ENCODE measurements at places on chromosomes 4 and X.

- no peak for DNase-seq
Observed at GRCh38 chr4:150821641-150822040, 193.4 kb downstream of the LRBA start.

DNA sequence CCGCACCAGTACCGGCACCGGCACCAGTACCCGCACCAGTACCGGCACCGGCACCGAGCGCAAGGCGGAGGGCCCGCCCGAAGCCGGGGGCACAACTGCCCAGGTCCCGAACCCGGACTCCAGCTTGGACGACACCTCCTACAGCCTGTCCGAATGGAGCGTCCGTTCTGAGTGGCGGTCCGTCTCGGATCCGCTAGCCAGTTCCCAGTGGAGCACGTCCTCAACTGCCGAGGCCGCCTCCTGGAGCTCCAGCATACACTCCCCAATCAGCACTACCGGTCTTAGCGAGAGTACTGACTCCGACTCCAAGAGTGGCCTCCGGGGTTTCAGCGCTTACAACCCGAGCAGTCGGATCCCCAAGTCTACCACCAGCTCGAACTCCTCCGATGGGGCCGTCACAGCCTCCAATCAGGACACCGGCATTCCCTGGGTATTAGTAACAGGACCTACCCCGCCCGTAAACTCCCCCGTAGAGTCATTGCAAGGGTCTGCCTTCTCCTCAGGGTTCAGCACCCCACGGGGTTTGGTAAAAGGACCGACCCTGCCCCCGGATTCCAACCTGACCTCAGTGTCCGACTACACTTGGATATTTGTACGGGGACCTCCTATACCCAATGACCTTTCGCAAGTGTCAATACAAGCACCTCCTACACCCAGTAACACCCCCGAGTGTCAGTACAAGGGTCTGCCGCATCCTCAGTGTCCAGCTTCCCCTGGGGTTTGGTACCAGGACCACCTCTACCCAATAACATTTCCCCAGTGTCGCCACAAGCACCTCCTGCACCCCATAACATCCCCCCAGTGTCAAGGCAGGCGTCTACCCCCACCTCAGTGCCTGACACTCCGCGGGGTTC is 721 bp upstream of the MAOA start:
- DNase-seq = no peak

- DNase-seq = no peak
Observed at GRCh38 chr4:188783175-188783574, 643.9 kb downstream of the TRIML1 start.

GRCh38 chr4:73704314-73705055 is 35.9 kb upstream of the CXCL8 start:
- DNase-seq = no peak

DNA sequence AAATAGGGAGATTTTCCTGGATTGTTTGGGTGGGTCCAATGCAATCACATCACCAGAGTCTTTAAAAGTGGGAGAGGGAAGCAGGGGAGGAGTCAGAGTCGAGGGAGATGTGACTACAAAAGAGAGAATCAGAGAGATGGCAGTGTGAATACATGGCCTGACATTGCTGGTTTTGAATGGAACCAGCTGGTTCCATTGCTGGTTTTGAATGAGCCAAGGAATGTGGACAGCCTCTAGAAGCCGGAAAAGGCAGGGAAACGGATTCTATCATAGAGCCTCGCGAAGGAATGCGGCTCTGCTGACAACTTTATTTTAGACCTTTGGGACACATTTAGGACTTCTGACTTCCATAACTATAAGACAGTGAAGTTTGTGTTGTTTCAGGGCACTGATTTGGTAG is 627.0 kb upstream of the HTR2C start:
- DNase-seq = no peak

DNA sequence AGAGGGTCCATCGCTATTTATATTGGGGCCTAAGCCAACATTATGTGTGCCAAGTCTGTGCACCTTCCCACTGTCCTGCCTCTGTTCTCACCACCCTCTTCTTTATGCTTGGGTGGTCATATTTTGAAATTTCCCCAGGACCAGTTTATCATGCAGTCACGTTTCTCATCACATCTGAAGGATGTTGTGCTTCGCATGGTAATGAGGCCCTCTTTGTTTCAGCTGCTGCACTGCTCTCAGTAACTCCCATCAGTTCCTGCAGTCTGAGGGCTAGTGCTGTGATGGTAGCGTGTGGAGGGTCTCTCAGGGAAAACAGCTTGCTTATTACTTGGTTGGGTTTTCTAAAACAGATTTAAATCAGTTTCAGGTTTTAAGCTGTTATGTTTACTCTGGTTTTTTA is 288.0 kb downstream of the AFF2 start:
- DNase-seq = no peak

- DNase-seq = no peak
Observed at GRCh38 chr4:137532869-137533236, 559 bp upstream of the PCDH18 start.

DNA sequence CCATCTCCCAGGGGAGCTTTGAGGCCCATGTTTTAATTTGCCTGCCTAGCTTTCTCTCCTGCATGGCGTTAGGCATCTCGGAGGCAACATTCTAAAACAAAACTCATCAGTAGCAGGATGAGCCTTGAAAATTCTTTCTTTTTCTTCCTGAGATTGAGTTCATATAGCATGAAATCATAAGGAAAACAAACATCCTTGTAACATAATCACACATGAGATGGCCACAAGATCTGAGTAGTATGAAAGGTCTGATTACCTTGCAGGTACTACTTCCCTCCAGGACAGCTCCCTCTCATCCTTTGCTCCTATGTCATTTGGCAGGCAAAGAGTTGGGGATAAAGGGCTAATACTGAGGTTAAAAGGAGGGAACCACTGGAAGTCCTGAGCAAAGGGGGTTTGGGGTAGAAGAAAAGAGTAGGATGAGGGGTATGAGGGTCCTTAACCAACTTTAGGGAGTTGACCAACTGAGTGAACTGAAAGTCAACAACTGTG is 37.5 kb upstream of the CXCL8 start:
- DNase-seq = no peak

- DNase-seq = no peak
Observed at GRCh38 chr4:113978561-113979147, 793 bp downstream of the ARSJ start.

Data from cortex of kidney (tissue), 1 donor.